ENCODE measurements at places on chromosomes 16 and 17.

DNA sequence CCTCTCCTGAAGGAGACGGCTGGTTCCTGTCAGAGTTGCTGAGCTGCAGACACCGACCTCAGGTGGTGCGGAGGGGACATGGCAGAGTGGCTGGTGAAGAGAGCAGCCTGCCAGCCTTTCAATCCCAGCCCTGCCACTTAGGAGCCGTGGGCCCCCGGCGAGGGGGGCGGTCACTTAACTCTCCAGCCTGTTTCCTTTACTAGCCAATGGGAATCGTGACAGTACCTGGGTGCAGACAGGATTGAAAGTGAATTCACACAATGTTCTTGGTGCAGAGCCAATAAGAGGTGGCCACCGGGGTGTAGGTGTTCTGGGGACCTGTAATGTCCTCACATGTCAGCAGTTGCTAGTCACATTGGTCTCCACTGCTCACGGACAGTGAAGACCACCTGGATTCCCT lies 13.5 kb downstream of the ACE start:
- no peak for DNase-seq

DNA sequence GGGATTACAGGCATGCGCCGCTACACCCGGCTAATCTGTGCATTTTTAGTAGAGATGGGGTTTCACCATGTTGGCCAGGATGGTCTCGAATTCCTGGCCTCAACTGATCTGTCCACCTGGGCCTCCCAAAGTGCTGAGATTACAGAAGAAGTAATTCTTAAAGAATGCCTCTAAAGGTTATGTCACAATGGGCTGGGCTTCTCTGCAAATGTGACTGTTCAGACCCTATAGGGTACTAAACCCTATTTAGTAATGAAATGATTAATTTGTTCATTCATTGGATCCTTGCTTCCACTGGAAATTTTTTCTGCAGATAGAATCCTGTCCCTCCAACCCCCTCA lies 108.8 kb upstream of the CORO6 start:
- DNase-seq = no peak

DNA sequence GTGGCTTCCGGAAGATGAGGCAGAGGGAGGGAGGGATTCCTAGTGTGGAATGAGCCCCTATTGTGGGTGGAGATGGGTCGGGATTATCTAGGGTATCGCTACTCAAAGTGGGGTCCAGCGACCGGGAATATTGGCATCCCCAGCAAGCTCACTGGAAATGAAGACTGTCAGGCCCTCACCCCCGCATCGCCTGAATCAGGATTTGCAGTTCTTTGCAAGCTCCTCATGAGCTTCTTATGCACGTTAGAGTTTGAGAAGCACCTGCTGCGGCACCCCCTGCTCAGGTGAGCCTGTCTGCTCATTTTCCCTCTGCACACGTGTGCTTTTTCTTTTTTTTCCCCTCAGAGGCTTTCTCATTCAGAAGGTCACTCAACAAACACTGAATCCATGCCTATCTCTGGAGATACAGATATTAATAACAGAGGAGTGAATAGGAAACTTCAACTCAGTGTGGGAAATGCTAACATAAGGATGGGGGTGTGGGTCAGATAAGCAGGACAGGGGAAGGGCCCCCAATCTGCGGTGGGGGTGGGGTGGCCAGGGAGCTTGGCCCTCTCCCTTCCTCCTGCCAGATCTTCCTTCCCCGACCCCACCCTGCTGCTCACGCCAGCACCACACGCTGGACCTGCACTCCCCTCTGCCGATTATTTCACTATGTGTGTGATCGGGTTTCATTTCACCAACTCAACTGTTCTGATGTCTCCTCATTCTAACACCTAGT lies 67.7 kb upstream of the NFAT5 start:
- no peak for DNase-seq

GRCh38 chr17:60280673-60281072 lies 111.3 kb downstream of the USP32 start:
- DNase-seq = no peak

GRCh38 chr17:28751600-28752366 lies 8.0 kb downstream of the TRAF4 start:
- DNase-seq = no peak

DNA sequence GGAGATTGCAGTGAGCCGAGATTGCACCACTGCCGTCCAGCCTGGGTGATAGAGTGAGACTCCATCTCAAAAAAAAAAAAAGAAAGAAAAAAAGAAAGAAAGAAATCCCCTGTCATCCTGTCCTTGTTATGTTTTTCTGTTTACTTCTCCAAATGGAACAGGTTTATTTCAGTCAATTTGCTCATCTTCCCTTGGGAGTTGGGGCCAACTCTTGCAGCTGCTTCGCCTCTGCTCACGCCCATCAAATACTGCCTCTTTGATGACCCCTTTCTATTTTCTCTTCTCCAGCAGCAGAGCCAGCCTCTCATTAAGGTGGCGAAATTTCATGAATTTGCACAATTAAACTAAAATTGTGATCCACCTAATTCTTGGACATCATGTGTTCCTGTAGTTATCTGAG lies 173.4 kb downstream of the ZNF18 start:
- DNase-seq = no peak

DNA sequence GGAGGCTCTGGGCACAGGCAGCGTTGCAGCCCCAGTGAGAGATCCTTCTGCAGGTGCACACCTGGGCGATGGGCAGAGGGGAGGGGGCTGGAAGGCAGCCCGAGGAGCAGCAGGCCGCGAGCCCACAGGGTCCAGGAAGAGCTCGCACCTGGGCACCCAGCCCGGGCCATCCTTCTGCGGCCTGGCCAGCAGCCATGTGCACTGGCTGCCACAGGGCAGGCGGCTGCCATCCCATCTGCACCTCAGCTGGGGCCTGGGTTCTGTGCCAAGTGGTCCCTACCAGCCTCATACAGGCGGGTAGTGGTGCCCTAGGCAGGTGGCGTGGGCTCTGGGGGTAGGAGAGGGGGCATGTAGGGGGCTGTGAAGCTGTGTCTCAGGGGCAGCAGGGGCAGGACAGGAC lies 197.2 kb downstream of the RBFOX3 start:
- DNase-seq = no peak

- DNase-seq = no peak
These were observed 47.9 kb downstream of the COPRS start for GRCh38 chr17:31811101-31811500.

- DNase-seq = peak; percentile 9
These were observed 23.6 kb downstream of the INTS2 start for GRCh38 chr17:61904094-61904710.

GRCh38 chr17:34113089-34113488 lies 142.0 kb upstream of the CCL2 start:
- DNase-seq = no peak

DNA sequence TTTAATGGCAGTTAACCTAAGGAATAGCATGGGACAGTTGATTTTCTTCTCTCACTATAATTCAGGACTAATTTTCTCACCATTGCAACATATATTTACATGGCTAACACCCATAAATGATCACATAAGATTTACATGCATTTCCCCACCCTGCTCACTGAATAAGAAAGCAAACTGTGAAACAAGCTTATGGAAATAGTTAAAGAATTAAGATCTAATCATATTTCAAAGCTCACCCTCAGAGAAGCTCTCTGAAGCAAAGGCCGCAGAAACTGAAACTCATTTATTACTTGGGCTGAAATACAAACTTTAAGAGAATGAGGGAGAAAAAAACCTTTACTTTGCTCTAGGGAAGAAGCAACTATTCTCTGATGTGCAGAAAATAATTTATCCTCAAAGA lies 218.7 kb upstream of the AXIN2 start:
- DNase-seq = no peak

- DNase-seq = no peak
These were observed 6.7 kb upstream of the PHKG2 start for GRCh38 chr16:30741461-30741914.

- DNase-seq = peak; percentile 34
These were observed 997 bp downstream of the ACADVL start for GRCh38 chr17:7220593-7221277.

DNA sequence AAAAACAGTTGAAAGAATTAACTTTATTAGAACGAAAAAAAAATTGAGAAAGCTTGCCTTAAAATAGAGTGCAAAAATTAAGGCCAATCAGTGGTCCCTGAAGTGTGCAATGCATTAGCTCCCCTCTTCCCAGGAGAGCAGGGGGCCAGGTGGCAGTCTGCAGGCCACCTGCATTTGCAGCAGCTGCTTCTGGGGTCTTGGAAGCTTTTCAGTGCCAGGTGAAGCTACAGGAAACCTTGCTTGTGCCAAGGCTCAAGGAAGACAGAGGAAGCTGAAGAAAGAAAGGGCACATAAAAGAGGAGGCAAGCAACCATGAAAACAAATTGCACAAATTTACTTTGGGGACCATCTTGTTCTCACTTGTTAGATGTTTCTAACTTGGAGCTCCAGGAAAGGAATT lies 50.5 kb upstream of the MTMR4 start:
- DNase-seq = no peak

- peak; percentile 26 for DNase-seq
These were observed 56.4 kb downstream of the SLC6A2 start for GRCh38 chr16:55711959-55712876.

GRCh38 chr17:16377941-16378341 lies 3.0 kb upstream of the UBB start:
- no peak for DNase-seq

DNA sequence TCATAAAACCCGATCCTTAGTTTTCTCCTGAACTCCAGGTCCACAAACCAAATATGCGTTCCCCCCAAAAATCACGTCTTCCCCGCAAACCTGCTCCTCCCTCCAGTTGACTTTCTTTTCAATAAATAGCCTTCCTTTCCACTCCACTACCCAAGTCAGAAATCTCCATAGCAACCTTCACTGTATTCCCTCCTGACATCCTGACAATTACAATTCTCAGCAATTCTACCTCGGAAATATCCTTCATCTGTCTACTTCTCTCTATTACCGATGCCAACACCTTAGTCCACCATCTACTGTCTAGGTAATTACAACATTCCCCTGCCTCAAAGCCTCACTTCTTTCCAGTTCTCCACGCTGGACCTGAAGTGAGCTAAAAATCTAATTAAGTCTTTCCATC lies 50.7 kb downstream of the SMURF2 start:
- DNase-seq = no peak

GRCh38 chr17:50059256-50059655 lies 3.3 kb downstream of the ITGA3 start:
- DNase-seq = no peak

DNA sequence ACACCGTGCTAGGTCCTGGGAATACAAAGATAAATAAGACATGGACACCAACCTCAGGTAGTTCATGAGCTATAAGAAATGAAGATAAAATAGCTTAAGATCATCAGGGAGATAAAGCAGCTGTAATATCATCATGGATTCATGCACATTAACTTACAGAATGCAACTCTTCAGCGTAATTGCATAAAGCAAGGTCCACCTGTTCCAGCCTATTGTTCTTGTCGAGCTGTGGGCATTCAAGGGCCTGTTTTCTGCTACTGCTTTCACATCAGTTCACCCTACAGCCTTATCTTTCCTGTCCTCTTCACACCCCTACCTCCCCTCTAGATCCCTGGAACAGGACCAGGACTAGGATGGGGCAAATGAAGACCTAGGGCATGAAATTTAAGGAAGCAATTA lies 133.9 kb downstream of the SPACA3 start:
- no peak for DNase-seq

- no peak for DNase-seq
These were observed 309.7 kb upstream of the DYNLRB2 start for GRCh38 chr16:80231121-80231520.

DNA sequence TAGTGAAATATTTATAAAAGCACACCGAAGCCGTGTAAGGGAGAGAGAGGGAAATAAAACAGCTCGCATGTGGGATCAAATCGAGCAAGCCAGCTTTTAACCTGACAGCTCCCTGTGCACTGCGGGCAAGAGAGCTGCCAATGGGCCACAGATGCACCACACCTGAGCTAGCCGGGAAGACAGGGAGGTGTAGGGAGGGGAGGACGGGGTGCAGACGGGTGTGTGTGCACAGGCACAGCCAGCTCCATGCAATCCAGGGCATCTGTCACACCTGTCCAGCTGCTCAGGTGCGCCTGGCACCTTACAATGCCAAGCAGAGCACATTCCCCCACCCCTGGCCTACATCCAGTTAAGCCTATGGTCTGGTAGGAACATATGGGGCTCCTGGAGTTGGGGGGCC lies 70.0 kb downstream of the C16orf78 start:
- DNase-seq = no peak

DNA sequence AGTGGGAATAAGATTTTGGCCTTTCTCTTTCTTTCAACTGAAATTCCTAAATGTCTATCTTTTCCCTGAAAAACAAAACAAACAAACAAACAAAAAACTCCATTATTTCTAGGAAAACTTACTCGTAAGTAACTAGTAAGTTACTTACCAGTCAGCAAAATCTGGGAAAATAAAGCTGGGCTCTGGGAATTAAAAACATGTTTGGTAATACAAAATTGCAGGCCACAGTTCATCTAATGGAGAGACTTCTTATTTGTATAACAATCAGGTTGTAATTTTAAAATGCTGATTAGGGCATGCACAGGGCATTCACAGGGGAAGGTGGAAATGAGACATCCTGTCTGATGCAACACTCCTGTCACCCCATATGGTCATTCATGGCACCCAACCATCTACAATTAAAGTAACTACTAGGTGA lies 3.8 kb upstream of the WIPI1 start:
- no peak for DNase-seq

DNA sequence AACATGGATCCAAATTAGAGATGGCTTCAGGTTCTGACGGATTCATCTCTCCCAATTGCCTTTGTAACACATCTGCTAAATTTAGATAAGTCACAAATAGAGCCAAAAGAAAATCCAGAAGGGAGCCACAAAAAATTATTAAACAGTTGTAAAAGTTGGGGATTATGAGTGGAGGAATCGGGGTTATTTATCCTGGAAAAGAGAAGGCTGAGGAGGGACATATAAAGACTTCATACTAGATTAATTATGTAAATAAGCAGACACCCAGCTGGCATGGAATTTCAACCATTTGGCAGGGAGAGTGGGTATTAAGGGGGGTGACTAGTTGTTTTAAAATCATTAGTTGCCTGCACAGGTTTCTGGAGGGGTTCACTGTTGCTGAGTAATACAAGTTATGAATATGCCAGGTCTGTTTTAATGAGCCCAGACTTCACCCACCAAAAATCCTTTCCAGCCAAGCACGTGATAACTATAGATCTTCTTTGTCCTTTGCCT lies 89.6 kb downstream of the CDH13 start:
- no peak for DNase-seq

- no peak for DNase-seq
These were observed 246.2 kb downstream of the KATNIP start for GRCh38 chr16:27795992-27796614.

- no peak for DNase-seq
These were observed 452.0 kb downstream of the NPIPA7 start for GRCh38 chr16:16830973-16831372.

DNA sequence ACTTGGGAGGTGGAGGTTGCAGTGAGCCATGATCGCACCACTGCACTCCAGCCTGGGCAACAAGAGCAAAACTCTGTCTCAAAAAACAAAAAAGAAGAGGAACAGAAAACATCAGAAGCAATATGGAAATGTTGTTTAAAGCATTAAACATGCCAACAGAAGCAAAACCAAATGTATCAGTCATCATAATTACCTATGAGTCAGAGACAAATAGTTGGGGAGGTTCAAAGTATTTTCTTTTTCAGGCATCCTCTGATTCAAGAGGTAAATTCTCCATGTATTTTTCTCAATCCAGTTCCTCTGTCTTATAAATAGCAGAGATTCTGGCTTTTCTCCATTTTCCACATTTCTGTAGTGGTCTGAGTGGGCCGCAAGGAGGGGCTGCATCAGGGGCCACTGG lies 2.1 kb upstream of the TM4SF5 start:
- DNase-seq = no peak

GRCh38 chr16:11416228-11417001 lies 71.2 kb downstream of the RMI2 start:
- no peak for DNase-seq

- no peak for DNase-seq
These were observed 488 bp downstream of the HOXB9 start for GRCh38 chr17:48625495-48626244.

Measured in activated T-helper 1 cell treated with anti-CD3 and anti-CD28 coated beads, Interleukin-12 subunit alpha, Interleukin-12 subunit beta, Interleukin-2, Interleukin-4 antibody, amounts not matched to agents 30 ng/mL and 10 ng/mL and 1 ng/mL, durations not matched to agents 14 hours and 24 hours and 36 hours (primary cell).